ENCODE measurements at places on chromosomes 3 and 15. TPM values are rescaled to one million over a fixed set of nuclear protein-coding genes. Genes with fewer than 3 reads are reported as not detected.

- no peak overlapping the region for H3K27ac ChIP-seq
- H3K4me3 ChIP-seq, result no peak overlapping the region
- DNase-seq, result no peak
- no peaks in the 10 kb centered on the region for H3K36me3 ChIP-seq
- no peaks in the 10 kb centered on the region for H3K4me1 ChIP-seq
These were observed 225.2 kb upstream of the RGMA start for GRCh38 chr15:93314245-93314644.

DNA sequence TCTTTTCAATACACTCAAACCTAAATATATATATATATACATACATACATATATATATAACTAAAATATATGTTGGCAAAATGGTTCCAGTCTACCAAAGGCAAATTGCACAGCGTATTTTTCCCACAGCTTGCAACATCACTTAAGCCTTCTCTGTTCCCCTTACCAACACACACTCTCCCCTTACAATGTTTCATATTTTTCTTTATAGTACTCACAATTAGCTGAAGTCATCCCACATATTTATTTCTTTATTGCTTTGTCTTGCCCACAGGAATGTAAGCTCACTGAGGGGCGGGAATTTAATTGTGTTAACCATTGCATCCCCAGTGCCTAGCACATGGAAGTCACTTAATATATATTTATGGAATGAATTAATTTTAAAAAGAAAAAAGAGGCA is 288.3 kb downstream of the ULK4 start:
- no peak for DNase-seq
- no peak overlapping the region for H3K4me3 ChIP-seq
- no peaks in the 10 kb centered on the region for H3K4me1 ChIP-seq
- no peak overlapping the region for H3K27ac ChIP-seq
- H3K36me3 ChIP-seq, result no peaks in the 10 kb centered on the region

DNA sequence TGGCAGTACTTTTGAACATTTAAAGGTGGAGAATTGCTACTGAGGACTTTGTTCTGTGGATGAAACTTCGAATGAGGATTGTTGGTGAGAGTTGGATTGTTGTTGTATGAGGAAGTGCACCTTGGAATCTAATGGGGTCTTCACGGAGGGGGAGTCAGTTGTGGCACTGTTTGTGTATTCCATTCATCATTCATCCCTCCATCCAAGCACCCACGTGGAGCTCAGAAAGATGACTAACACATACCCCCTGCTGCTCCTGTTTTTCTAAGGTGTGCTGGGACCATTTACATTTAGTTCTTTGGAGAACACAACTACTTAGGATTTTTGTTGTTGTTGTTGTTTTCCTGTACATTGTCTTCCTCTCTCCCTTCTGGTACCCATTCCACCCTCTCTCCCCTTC is 122.6 kb downstream of the IGF1R start:
- no peaks in the 10 kb centered on the region for H3K36me3 ChIP-seq
- H3K4me3 ChIP-seq, result no peak overlapping the region
- H3K4me1 ChIP-seq, result peaks cover 55% of the 10 kb centered on the region
- H3K27me3 ChIP-seq, result no peaks in the 10 kb centered on the region

DNA sequence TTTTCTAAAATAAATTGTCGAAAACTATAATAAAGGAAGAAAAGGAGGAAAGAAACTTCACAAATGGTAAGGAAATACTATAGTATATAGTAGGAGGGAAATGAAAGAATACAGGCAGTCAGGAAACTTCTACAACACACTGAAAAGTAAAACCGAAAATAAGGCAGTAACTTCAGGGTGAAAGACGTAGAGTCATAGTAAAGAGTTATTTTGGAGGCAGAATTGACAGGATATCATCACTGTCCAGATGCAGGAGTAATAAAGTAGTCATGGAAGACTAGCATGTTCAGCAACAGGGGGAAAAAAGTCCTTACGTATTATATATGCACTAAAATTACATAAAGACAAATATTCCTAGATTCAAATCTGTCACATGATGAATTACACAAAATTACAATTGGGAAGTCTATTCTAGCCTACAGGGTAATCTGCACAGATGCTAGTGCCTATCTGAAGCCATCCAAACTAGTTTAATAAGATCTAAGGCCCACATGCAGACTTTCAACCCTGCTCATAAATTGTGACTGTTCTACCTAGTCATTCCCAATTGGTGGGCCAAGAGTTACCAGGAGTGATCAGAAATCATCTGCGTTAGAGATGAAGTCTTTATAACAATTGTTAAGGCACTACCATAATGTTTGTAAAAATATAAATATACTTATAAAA is 14.0 kb downstream of the VPS13C start:
- no peaks in the 10 kb centered on the region for H3K36me3 ChIP-seq
- DNase-seq, result no peak
- no peaks in the 10 kb centered on the region for H3K27me3 ChIP-seq
- H3K4me3 ChIP-seq, result no peak overlapping the region

DNA sequence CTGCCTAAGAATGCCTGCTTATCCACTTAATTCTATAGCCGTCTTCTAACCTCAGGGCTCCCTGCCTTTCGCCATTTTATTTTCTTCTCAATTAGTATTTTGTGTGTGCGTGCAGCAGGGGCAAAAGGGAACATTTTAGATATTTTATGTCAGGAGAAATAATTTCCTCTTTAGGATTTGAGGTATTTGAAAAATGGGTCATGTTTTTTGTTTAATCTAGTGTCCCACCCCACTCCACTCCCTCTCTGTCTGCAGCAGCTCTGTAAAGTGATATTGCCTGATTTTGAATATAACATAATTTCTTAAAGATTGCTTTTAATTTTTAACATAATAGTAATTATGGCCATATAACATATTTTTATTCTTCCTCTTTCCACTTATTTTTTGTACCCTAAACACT is 593.2 kb upstream of the DPPA4 start:
- no peaks in the 10 kb centered on the region for H3K36me3 ChIP-seq
- H3K27me3 ChIP-seq, result no peaks in the 10 kb centered on the region
- no peak overlapping the region for H3K27ac ChIP-seq
- no peak for DNase-seq
- H3K4me3 ChIP-seq, result no peak overlapping the region

GRCh38 chr3:140403079-140403478 is 274.8 kb upstream of the TRIM42 start:
- H3K36me3 ChIP-seq, result no peaks in the 10 kb centered on the region
- no peak overlapping the region for H3K27ac ChIP-seq
- DNase-seq, result no peak
- H3K4me3 ChIP-seq, result no peak overlapping the region
- no peaks in the 10 kb centered on the region for H3K4me1 ChIP-seq
- peaks cover 2% of the 10 kb centered on the region for H3K27me3 ChIP-seq

GRCh38 chr3:138081371-138082084 is 33.9 kb downstream of the DZIP1L start:
- DNase-seq, result no peak
- no peak overlapping the region for H3K27ac ChIP-seq
- H3K36me3 ChIP-seq, result no peaks in the 10 kb centered on the region
- H3K4me1 ChIP-seq, result peaks cover 10% of the 10 kb centered on the region
- H3K4me3 ChIP-seq, result no peak overlapping the region
- no peaks in the 10 kb centered on the region for H3K27me3 ChIP-seq

DNA sequence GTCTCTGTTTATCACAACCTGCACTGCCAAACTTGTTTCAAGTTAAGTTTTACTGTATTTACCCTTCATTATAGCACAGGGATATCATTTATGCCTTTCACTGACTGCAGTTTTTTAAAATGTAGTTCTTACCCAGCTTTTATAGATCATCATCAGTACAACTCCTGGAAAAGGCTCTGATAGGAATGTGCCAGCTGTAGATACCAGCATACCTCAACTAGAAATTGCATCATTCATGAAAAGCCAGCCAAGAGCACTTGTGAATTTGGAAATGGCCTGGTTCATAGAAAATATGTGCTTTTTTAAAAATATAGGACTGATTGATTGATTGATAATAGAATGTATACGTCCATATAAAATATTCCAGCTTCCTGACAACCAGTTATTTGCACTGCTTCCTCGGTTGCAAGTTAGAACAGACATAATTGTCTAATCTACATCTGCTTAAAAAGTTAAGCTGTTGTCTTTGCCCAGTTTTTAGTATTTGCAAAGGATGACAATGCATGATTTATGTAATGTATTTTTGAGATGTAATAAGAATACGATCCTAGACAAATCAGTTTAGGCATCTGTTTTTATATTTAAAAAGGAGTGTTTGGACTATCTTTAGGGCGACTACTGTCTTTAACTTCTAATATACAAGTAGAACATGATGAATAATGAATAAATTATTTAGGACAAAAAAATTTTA is 58.5 kb downstream of the DCUN1D1 start:
- H3K27me3 ChIP-seq, result no peaks in the 10 kb centered on the region
- no peak overlapping the region for H3K4me3 ChIP-seq
- no peaks in the 10 kb centered on the region for H3K4me1 ChIP-seq

The ACAA1 gene
- 60.8 TPM for total RNA-seq

The ANKRD63 gene
- total RNA-seq, result not detected

The GUCA1C gene
- not detected for total RNA-seq

The PRRT3 gene
- total RNA-seq, result 0.44 TPM
